ENCODE measurements at places on chromosomes 16 and 17.

DNA sequence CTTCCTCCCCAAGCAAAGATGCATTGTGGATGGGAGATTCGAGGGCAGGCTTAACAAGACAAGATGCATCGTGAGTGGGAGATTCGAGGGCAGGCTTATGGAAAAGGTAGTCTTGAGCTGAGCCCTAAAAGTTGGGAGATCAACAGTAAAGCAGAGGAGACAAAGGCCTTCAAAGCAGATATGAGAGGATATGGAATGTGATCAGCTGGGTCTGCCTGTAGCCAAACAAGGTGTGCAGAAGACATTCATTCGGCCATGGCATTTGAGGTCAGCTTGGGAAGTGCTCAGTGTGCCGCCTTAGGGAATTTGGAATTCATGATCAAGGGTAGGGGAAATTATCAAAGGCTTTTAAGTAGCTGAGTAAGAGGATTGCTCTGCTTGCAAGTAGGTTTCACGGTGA is 39.5 kb downstream of the DNAH9 start:
- DNase-seq, result no peak

GRCh38 chr16:54110016-54110981 is 176.3 kb downstream of the IRX3 start:
- DNase-seq, result no peak

DNA sequence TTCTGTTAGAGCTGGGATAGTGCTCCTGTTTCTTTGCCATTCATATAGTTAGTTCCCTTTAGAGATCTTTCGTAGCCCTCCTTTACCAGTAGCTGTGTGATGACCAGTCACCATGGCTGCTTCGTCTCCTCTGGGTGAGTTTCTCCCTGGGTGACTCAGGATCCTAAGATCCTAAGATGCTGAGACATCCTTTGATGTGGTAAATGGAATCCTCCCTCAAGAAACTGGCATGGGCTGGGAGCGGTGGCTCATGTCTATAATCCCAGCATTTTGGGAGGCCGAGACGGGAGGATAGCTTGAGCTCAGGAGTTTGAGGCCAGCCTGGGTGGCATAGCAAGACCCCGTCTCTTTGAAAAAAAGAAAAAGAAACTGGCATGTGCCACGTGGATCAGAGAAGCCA is 5.9 kb downstream of the PHAF1 start:
- peak; percentile 75 for DNase-seq

- no peak for DNase-seq
These were observed 58.1 kb downstream of the CYB5B start for GRCh38 chr16:69482410-69482991.

- no peak for DNase-seq
These were observed 89.8 kb downstream of the C16orf95 start for GRCh38 chr16:87227296-87227951.

GRCh38 chr17:33015716-33016346 is 24.2 kb downstream of the SPACA3 start:
- no peak for DNase-seq

All from inflammatory macrophage (primary cell).